ENCODE measurements at places on chromosomes 3 and 15.
A peak's percentile ranks its signal among the peaks of the same experiment; 100 is the strongest.

GRCh38 chr3:10563396-10563795 is 58.0 kb upstream of the ATP2B2 start:
- DNase-seq = no peak

DNA sequence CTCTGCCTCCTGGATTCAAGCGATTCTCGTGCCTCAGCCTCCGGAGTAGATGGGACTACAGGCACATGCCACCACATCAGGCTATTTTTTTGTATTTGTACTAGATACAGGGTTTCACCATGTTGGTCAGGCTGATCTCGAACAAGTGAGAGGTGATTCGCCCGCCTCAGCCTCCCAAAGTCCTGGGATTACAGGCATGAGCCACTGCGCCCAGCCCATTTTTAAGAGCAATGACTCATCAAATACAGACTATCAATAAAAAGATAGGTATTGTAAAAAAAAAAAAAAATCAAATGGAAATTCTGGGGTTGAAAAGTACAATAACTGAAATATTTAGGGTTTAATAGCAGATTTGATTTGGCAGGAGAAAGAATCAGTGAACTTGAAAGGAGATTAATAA is 129.0 kb downstream of the TJP1 start:
- no peak for DNase-seq

DNA sequence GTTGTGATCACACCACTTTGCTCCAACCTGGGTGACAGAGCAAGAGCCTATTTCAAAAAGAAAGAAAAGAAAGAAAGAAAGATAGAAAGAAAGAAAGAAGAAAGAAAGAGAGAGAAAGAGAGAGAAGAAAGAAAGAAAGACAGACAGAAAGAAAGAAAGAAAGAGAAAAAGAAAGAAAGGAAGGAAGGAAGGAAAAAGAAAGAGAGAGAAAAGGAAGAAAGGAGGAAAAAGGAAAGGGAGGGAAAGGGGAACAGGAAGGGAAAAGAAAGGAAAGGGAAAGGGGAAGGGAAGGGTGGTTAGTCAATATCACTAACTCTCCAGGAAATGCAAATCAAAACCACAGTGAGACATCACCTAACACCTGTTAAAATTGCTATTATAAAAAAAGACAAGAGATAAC is 18.2 kb downstream of the OR5K4 start:
- DNase-seq = no peak

DNA sequence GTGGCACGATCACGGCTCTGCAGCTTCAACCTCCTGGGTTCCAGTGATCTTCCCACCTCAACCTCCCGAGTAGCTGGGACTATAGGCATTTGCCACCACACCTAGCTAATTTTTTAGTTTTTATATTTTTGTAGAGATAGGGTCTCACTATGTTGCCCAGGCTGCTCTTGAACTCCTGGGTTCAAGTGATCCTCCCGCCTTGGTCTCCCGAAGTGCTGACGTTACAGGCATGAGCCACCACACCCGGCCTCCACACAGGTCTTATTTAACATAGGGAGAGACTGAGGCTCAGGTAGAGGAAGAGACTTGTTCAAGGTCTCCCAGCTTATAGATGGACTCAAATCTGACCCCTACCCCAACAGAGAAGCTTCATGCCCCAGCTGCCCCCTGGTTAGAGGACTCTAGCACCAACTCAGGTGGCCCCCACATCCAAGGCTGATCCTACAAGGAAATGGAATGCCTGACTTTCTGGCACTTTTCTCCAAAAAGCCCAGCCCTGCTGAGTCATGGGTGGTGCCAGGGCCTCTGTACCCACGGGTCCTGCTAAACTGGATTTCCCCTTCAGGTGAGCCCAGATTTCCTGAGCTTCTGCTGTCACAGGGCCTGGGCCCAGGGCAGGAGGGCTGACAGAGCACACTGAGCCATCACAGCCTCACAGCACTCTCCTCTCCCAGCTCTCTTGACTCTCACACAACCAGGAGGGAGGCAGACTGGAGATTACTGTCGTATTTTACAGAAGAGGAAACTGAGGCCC is 5.6 kb downstream of the TMEM40 start:
- DNase-seq = no peak

DNA sequence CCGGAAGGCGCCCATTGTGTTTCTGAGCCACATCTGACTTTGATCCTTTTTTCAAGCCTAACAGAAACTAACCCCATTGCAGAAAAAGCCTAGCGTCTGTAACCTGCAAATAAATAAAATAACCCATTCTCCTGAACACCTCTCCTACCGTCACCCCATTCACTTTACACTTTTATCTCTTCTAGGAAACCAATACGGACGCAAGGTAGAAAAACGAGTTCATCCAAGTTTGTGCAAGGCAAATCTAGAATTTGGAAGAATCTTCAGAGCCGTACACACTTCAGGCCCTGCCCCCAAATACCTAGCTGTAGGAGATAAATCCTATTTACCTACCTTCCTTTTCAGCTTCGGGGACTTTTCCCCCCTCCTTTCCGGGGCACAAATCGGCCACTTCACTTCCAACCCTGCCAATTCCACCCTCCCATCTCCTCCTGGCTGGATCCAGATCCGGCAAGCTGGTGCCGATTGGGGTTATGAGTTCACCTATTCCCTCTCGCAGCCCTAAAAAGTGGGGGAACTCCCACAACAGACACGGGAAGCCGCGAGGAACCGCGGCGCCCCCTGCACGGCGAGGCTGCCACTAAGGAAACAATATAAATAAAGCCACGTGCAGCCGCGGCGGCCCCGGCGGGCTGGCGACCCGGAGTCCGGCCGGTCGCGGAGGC is 987 bp downstream of the PRTG start:
- no peak for DNase-seq

DNA sequence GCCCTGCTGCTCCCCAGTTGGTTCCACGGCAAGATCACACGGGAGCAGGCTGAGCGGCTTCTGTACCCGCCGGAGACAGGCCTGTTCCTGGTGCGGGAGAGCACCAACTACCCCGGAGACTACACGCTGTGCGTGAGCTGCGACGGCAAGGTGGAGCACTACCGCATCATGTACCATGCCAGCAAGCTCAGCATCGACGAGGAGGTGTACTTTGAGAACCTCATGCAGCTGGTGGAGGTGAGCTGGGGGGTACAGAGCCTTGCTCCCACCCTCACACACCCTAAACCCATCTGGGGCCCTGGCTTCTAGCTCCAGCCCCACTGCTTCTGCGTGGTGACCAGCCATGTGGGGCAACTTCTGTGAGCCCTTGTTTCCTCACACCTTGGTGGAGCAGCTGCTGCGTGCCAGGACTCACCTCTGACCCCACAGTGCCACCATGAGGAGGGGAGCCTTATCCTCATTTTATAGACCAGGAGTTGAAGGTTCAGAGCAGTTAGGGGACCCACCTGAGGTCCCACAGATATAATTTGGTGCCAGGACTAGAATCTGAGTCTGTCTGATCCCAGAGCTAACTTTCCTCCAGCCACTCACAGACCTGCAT is 13.3 kb upstream of the LMAN1L start:
- DNase-seq = no peak

- DNase-seq = no peak
These were observed 26.1 kb upstream of the SFMBT1 start for GRCh38 chr3:53071882-53072431.

GRCh38 chr3:29922992-29923746 is 642.3 kb downstream of the RBMS3 start:
- no peak for DNase-seq

DNA sequence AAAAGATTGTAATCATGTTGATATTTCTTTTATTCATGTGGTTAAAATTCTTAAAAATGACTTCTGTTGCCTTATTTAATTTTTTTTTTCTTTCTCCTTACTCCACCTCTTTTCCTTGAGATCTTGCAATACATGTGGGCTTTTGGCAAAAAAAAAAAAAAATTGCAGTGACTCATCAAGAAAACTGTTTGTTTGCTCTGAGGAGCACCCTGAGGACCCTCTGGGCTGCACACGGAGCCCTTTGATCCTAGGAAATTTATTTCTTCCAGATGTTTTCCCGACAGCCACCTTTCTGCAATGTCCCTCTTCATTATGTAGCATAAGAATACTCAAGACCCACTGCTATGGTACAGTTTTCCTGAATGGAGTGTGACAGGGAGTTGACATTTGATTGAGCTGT is 371.7 kb downstream of the ZBTB20 start:
- no peak for DNase-seq

GRCh38 chr3:154548341-154548740 is 118.4 kb upstream of the GPR149 start:
- no peak for DNase-seq

DNA sequence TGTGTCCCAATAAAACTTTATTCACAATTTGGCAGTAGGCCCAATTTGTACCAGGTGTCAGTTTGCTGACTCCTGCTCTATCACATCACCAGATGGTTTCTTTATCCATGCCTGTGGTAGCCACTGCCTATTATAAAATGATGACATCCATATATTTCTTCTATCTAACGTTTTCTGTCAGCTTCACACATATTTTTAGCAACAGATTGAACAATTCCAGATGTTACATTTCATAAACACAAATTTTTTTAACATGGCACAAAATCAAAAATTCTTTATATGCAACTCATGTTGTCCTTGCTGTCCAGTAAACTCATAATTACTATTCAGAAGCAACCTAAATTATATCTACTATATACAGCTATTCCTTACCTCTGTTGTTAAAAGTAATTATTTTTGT is 1371.6 kb downstream of the NSUN3 start:
- DNase-seq = no peak

GRCh38 chr15:79003301-79003700 is 58.5 kb upstream of the CTSH start:
- DNase-seq = no peak

DNA sequence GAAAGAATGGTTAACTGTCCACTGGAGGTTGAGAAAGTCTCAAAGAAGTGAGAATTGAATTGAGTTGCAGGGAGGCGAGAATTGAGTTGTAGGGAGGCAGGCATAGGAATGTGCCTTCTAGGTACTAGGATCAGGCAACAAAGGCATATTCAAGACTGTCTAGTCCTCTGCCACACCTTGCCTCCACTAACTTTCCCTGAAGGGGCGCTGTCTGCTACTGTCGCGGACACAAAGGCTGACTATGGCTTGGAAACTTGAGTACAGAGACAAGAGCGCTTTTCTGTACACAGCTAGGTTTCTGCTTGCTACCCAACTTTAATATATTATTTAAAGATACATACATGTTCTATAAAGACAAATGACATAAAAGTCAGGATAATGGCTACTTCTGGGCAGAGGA is 10.4 kb upstream of the FBXL22 start:
- DNase-seq = no peak

GRCh38 chr15:25706176-25706955 is 156.8 kb downstream of the ATP10A start:
- DNase-seq = no peak

GRCh38 chr3:100081986-100082692 is 32.2 kb downstream of the FILIP1L start:
- no peak for DNase-seq

DNA sequence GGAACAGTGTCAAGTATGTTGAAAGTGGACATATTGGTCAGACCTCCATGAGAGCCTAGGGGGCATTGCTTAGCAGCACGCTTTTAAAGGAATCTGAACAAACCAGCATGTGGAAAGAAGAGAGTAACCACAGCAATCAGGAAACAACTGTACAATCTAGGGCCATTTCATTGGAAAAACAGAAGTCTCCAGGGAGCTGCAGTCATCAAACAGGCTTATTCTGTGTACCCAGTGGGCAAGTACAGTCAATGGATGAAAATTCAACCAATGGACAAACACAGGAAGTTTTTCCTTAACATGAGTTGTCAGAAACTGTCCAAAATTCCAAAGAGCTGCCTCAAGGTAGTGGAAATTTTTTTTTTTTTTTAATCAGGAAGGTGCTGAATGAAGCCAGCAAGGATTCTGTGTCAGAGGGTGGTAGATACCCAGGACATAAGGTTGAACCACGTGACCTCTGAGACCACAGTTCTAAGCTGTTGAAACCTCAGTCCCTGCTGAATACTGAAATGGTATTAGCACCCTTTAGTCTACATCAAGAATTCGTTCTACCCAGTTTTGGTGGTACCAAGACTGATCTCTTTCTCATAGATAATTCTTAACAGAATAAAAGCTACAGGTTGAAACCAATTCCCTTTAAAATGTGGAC is 4.4 kb upstream of the DLG1 start:
- DNase-seq = no peak

DNA sequence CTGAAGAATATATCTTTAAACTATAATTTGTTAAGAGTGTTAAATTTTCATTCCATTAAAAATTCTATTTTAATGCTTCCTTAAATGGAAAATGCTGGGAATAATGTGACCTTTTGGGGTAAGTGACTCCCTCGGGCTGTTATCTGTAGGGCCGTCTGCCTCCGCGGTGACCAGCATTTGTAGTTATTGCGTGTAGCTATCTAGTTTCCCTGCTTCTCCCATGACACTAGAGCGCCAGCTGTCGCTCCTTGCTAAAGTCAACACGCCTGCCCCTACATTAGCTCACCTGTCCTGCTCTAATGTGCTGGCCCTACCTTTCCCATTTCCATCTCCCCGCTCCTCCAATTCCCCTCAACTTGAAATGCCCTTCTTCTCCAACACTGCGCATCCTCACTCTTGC is 12.4 kb upstream of the CHRM5 start:
- no peak for DNase-seq

DNA sequence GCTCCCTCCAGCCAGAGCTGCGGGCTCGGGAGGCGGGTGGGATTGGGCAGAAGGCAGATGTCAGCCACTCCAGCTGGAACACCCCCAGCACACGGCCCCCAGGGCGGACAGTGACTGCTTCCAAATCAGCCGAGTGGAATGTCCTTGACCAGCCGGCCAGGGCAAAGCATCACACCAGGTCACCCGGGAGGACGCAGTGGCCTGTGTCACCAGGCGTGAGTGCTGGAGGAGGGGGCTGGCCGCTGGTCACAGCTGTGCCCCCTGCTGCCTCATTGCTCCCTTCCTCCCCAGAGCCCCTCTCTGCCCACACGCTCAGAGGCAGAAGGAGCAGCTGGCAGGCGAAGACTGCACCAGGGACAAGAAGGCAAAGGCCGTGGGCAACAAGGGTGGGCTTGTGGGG is 33.5 kb downstream of the NTRK3 start:
- DNase-seq = no peak

- DNase-seq = peak; percentile 44
These were observed at the start of gene SFMBT1 for GRCh38 chr3:53045518-53046170. SFMBT1 (minus strand) TSS chr3:53046073; CDS start chr3:52969128, 76,945 bp downstream.

GRCh38 chr3:43894176-43895049 is 203.7 kb downstream of the ABHD5 start:
- peak; percentile 25 for DNase-seq

DNA sequence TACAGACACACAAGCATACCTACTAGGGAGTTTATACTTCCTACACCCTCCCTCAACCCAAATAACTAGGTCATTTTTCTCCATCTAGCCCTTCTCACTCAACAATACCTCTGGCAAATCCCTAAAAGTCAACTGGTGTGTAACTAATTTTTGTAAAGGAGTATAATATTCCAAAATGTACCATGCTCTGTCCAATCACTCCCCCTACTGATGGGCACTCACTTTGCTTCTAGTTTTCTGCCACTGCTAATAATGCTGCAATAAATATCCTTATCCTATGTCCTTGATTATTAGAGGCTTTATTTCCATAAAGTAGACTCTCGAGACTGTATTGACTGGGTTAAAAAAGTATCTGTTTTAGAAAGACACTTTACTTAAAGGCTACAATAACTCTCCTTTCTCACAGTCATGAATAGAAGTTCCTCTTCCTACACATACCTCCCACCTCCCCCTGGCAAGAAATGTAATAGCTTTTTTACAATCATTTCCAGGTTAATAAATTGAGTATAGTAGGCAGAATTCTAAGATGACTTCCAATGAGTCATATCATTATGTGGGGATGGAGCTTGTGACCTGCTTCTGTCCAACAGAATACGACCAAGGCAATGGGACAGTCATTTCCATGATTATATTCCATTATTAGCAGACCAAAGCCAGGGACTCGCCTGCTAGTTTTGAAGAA is 30.0 kb downstream of the SHQ1 start:
- no peak for DNase-seq

Measured in stimulated activated naive B cell treated with anti-CD40 and anti-IgM and Interleukin-4, amounts not matched to agents 10 μg/mL and 1 μg/mL and 100 μg/mL, for 72 hours (primary cell).